ENCODE measurements at places on chromosomes 12 and 14.

- DNase-seq = no peak
These were observed 69.6 kb upstream of the PRMT8 start for GRCh38 chr12:3421191-3421978.

- DNase-seq = no peak
These were observed 682.4 kb downstream of the SLC16A7 start for GRCh38 chr12:60278209-60278608.

- DNase-seq = no peak
These were observed 19.4 kb downstream of the KRT85 start for GRCh38 chr12:52347551-52348510.

DNA sequence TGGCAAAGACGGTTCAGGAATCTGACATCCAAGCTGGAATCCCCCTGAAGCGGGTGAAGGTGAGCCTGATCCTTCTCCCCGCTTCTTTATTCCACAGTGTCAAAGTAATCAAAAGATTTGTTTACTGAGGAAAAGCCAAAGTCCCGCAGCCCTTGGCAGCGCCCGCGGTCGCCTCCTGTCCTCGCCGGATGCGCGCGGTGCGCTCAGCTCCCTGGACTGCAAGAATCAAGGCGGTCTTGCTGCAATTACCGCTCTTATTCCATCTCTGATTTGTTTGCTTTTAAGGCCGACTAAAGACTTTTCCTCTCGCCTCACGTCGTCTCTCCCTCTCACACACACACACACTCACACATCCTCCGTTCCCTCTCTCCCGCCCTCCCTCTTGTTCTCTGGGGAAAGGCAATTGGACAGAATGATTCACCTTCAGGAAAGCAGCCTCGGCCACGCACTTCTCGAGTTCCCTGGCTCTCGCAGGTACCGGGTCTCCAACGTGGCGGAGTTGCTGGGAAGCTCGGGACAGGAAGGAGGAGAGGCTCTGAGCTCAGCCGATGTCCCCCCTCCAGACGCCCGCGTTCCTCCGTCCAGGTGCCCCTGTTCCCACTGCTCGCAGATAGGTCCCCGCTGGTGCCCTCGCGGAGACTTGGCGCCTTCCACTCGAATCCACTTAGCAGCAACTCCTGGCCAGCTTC is 68.6 kb upstream of the USP15 start:
- no peak for DNase-seq

- no peak for DNase-seq
These were observed 22.0 kb upstream of the WDR89 start for GRCh38 chr14:63663428-63664341.

GRCh38 chr12:61369241-61369910 is 890.8 kb upstream of the USP15 start:
- no peak for DNase-seq

GRCh38 chr12:51265024-51265423 is 5.2 kb downstream of the SMAGP start:
- peak; percentile 40 for DNase-seq

DNA sequence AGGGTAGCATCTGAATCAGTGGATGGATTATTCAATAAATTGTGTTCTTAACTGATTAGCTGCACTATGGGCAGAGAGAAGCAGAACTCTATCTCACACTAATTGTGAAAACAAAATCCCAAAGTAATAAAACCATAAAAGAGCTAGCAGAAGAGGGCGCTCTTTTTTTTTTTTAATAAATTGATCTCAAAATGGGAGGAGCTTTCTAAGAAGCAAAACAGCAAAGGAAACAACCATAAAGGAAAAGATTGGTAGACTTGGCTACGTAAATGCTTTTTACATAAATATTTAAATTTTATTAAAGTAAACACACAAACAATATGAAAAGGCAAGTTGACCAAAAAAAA is 1.5 kb upstream of the TM7SF3 start:
- DNase-seq = peak; percentile 41

DNA sequence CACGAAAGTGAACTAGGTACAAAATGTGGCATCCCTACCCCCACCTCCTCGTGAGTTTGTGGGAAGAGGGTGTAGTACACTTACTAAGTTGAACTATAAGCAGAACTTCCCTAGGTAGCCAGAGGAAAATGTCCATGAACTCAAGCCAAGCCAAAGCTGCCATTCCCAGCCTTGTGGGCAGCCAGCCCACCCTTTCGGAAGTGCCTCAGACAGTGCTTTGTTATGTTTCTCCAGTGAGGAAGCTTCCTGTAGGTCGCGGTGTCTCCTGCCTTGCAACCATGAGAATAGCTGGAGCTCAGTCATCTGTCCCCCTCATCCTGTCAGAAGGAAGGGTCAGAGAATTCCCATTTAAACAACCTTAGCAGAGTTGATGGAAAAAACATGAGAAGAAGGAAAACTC is 266.9 kb downstream of the DUSP6 start:
- DNase-seq = no peak

DNA sequence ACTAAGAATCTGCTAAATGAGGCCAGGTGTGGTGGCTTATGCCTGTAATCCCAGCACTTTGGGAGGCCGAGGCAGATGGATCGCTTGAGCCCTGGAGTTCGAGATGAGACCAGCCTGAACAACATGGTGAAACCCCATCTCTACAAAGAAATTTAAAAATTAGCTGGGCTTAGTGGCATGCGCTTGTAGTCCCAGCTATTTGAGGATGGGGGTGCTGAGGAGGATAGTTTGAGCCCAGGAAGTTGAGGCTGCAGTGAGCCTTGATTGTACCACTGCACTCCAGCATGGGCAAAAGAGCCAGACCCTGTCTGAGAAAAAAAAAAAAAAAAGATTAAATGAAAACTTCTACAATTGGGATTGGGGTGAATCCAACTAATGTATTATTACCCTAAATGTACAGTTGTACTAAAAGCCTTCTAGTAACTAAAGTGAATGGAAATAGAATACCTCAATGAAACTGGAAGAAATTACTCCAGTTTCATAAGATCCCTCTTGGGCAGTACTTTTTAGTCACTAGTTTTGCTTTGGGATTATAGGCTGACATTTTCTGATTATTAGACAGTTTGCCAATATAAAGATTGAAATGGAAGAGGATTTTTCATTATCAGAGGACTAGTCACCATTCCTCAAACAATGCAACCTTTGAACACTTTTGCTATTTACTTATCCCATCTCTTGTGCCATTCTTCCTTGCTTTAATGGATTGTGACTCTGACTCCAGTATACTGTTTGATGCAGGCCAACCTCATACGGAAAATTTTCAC is 14.3 kb downstream of the COCH start:
- DNase-seq = no peak

DNA sequence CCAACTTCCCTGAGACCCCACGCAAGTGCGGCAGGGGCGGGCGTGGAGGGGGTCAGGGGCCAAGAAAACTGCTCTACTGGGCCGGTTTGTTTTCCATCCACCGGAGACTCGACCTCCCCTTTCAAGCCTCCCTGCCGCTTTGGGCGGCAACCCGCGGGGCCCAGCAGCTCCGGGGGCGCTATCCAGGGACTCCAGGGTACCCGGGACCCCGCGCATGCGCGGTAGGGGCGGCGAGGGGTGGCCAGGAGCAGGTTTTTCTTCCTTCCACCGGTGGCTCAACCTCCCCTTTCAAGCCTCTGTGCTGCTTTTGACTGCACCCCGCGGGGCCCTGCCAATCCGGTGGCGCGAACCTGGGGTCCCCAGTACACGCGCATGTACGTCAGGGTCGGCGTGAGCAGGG is 323.5 kb downstream of the ALG10 start:
- no peak for DNase-seq

- DNase-seq = no peak
These were observed 195.3 kb upstream of the IGF1 start for GRCh38 chr12:102675672-102676071.

DNA sequence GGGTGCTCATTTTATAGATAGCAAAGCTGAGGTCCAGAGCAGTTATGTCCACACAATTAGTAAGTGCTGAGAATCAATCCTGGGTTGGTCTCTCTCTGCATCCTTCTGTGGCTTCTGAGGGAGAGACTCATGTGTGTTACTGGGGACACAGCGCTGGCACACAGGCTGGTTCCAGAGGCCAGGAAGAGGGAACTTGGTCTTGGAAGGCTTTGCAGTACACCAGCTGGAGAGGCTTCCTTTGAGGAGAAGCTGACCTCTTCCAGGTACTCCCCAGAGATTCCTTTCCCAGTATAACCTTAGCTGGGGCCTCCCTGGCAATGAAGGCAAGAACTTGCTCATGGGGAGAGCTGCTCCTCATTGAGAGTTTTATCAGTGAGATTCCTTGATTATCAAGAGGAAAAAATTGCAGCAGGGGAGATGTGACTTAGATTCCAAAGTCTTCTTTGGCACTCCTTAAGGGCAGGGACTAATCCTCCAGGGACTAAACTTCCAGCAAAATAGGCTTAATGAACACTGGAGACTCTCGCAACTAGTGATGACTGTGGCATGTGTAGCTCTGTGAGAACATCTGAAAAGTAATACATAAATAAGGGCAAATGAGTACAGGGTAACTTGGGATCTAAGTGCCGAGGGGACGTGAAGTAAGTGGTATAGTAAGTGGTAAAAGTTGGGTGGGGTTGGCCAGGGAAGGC is 13.9 kb upstream of the KRT80 start:
- no peak for DNase-seq

DNA sequence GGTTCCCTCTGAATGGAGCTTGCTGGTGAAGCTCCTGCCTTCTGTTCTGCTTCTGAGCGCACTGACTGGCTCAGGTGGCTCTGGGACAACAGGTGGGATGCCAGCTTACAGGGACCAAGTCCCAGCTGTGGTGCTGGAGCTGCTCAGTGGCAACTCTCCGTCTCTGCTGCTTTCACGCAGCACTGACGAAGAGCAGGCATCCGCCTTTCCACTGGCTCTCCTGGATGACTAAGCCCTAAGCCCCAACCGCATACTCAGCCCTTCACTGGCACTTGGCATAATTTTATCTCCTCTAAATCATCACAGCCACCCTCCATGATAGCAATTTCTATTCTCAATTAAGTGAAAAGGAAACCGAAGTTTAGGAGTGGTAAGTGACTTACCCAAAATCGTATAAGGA is 3.7 kb upstream of the RTL1 start:
- DNase-seq = no peak

DNA sequence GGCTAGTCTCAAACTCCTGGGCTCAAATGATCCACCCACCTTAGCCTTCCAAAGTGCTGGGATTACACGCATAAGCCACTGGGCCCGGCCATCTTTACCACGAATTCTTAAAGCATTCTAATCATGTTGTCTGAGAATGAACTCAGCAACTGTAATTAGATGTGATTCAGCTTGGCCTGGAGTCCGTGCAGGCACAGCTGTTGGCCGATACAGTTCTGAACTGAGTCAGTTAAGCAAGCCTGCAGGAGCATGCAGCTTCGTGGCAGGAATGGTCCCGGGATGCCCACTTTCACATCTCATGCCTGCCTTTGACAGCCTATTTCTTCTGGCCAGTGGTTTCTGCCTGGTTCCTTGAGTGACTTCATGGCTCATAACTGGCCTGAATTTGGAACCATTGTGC is 194.1 kb downstream of the ANO6 start:
- no peak for DNase-seq

GRCh38 chr12:70048521-70049250 is 194.5 kb upstream of the CNOT2 start:
- no peak for DNase-seq

DNA sequence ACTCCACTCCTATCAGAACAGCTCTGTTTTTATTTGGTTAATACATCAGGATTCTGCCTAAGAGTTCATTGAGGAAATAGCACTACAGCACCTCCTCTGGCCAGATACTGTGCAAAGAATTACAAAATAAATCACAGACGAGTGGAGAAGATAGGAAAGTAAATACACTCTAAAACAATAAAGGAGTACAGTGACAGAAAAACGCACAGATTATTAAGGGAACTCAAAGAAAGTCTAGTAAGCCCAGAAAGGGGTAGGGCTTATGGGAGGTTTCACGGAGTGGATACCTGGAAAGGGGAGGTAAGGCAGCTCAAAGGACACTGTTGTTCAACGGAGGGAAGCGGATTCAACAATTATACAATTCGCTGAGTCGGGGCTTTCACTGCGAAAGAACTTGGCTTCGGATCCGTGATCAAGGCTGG is 5.5 kb downstream of the OR10AD1 start:
- peak; percentile 40 for DNase-seq

GRCh38 chr14:90505531-90505930 is 108.7 kb downstream of the CALM1 start:
- no peak for DNase-seq

- no peak for DNase-seq
These were observed 27.5 kb downstream of the BCAT1 start for GRCh38 chr12:24921251-24922038.

DNA sequence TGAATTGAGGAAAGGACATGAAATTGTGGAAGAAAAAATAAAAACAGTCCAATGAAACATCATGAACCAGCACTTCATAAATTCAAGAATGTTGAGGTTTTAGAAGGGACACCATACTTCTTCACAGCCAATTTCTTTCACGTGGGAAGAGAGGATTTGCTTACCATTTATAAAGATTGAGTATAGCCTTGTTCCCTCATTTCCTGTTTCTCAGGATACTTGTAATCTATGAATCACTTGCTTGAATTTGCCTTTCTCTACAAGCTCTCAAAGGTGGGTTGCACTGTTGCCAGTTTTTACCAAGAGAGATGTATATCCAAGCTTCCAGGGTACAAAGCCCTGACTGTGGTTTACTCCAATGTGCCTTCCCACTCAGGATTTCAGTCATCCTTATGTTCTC is 116.1 kb downstream of the DUSP6 start:
- DNase-seq = no peak

GRCh38 chr14:66008631-66009030 is 477.5 kb upstream of the CCDC196 start:
- no peak for DNase-seq

GRCh38 chr12:49703647-49704137 is 3.5 kb downstream of the FMNL3 start:
- DNase-seq = peak; percentile 68

DNA sequence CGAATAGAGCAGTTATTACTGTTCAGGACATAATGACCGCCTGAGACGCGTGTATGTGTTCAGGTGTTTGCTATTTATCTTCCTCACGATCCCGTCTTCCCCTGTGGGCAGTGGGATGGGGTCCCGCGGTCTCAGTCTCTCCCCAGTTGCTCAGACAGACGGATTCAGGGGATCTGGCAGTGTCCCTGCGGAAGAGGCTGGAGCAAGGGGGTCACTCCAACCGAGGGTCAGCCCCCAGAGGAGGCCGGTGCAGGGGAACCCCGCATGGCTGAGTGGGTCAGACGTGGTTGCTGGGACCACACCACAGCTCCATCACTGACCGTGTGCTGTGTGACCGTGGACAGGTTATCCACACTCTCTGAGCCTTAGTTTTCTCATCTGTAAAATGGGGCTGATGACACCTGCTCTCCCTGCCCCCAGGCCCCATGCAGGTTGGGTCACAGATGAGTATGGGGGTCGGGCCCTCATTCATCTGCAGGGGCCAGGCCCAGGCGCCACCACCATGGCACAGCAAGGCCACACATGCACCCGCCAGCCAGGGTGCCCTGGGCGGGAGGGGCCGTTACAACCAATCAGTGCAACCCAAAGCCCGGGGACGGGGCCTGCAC is 5.2 kb downstream of the MMP17 start:
- no peak for DNase-seq

GRCh38 chr12:28248555-28249145 is 58.4 kb downstream of the CCDC91 start:
- DNase-seq = no peak

GRCh38 chr14:25431211-25432076 is 381.5 kb upstream of the STXBP6 start:
- DNase-seq = no peak

All from CD4-positive, alpha-beta T cell treated with Interleukin-15 for 4 hours (primary cell).